ENCODE measurements at places on chromosomes 6 and 20.

DNA sequence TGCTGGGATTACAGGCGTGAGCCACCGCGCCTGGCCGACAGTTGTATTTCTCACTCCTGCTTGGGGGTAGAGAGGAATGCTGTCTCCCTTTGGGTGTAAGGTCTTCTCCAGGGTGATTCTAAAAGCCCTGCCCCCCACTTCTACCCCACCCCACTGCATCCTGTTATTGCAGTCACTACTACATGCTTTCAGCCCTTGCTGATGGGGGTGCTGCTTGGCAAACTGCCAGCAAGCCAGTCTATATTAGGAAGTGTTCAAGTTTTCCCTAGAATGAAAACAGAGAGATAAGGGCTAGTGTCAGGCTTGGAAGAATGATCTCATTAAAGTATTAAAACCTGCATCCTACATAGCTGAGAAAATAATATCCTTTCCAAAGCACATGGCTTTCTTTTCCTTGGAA, 31.3 kb downstream of the TTI1 start:
- no peak for DNase-seq

DNA sequence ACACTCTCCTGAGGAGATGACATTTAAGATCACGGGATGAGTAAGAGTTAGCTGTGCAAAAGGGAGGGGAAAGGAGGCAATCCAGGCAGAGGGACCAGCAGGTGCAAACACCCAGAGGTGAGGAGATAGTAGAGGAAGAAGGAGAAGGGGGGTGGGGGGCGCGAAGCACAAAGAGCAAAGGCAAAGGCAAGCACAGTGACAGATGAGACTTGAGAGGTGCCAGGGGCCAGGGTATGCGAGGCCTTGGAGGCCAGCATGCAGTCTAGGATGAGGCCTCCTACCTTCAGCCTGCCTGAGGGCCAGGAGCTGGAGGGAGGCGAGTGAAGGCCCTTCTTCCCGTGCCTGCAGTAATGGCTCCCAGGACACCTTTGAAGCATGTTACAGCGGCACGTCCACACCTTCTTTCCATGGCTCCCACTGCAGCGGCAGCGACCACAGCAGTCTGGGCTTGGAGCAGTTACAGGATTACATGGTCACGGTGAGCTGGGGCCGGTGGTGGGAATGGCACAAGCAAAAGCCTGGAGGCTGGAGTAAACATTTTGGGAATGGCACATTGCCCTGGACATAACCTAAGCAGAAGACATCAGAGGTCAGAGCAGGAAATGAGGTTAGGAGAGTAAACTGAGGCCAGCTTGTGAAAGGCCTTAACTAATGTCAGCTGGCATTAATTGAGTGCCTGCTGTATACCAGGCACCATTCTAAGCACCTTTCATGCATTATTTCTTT, 18.6 kb downstream of the CCM2L start:
- no peak for DNase-seq

DNA sequence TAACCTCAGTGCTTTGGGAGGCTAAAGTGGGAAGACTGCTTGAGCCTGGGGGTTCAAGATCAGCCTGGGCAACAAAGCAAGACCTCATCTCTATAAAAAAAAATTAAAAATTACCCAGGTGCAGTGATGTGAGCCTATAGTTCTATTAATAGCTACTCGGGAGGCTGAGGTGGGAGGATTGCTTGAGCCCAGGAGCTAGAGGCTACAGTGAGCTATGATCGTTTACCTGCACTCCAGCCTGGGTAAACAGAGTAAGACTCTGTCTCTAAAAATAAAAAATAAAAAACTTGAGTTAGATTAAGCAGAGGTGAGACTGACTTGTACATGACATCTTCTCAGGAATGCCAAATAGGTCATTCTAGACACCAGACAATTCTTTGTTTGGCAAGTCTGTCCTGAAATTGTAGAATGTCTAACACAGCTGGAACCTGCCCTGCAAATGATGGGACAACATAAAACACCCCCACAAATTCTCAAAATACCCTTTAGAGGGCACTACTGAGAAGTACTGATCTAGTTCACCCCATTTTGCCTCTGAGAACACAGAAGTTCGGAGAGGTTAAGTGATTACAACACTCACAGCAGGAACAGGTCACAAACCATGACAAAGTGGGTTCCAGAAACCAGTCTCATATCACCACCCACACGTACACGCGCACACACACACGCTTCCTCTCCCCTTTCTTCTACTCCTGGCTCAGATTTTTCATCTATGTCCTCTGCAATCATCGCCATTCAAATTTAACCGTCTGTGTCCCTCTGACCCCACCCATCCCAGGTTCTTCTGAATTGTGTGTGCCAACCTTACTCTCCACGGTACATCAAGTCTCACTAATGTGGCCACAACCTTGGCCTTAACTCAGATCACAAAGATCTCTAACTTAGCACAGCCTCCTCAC, 38.3 kb downstream of the ARHGAP18 start:
- DNase-seq: peak; percentile 73

DNA sequence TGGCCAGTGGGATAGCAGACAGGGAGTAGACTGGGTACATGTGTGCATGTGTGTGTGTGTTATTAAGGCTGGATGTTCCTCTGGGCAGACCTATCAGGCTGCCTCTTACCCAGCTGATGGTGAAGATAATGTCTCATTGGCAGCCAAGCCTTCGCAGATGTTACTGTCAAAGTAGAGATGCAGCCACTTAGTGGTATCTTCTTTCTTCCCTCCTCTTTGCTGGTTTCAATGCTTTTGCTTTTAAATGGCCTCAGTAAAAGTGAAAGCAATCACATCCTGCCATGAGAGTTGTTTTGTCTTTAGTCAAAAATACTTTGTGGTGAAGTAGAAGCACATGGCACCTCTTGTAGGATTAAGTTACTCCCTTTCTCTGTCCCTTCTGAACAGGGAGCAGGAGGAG, 57.5 kb downstream of the SNRNP48 start:
- no peak for DNase-seq

GRCh38 chr6:167676666-167677421, 149.9 kb upstream of the AFDN start:
- no peak for DNase-seq

Data from activated naive CD4-positive, alpha-beta T cell treated with Interleukin-2 at 50 U/mL for 16 hours (primary cell).